Uterine smooth muscle cell (primary cell): ENCODE measurements at places on chromosomes 1 and 21. TPM values are rescaled to one million over a fixed set of nuclear protein-coding genes. Genes with fewer than 3 reads are reported as not detected.

SLFNL1 gene
- total RNA-seq = 0.44 and 0.87 TPM in 2 replicates

CLCNKB gene
- under 0.01 and 0.12 TPM in 2 replicates for total RNA-seq

FGR gene
- total RNA-seq = not detected in 2 replicates

CR2 gene
- not detected in 2 replicates for total RNA-seq

PLPP3 gene
- total RNA-seq = 10.2 and 14.2 TPM in 2 replicates

FMO4 gene
- total RNA-seq = 1.7 and 4.0 TPM in 2 replicates

ABCA4 gene
- 0.12 and 0.22 TPM in 2 replicates for total RNA-seq

EPHA8 gene
- not detected in 2 replicates for total RNA-seq

TNFRSF8 gene
- 0.37 and 0.89 TPM in 2 replicates for total RNA-seq

GNL2 gene
- 74.6 and 104 TPM in 2 replicates for total RNA-seq

AGT gene
- total RNA-seq = 0.22 and 0.50 TPM in 2 replicates

CGN gene
- 0.11 and 0.12 TPM in 2 replicates for total RNA-seq

MCOLN3 gene
- 3.8 and 6.5 TPM in 2 replicates for total RNA-seq

STIL gene
- 5.5 and 15.6 TPM in 2 replicates for total RNA-seq

KCNT2 gene
- 1.8 and 6.0 TPM in 2 replicates for total RNA-seq

INAVA gene
- not detected in 2 replicates for total RNA-seq

TOR3A gene
- total RNA-seq = 38.0 and 41.5 TPM in 2 replicates

FMN2 gene
- 6.0 and 12.8 TPM in 2 replicates for total RNA-seq

UBE2U gene
- not detected in 2 replicates for total RNA-seq
